ENCODE measurements at places on chromosomes 7 and 10.
A peak's percentile ranks its signal among the peaks of the same experiment; 100 is the strongest.

GRCh38 chr10:95330966-95331453 is 40.2 kb upstream of the PDLIM1 start:
- DNase-seq, result no peak
- peaks cover 14% of the 10 kb centered on the region for H3K36me3 ChIP-seq
- H3K4me3 ChIP-seq, result no peak overlapping the region
- no peak overlapping the region for H3K27ac ChIP-seq
- peaks cover 18% of the 10 kb centered on the region for H3K4me1 ChIP-seq

GRCh38 chr7:95517870-95518269 is 32.1 kb downstream of the ASB4 start:
- no peak for DNase-seq
- H3K4me1 ChIP-seq, result no peaks in the 10 kb centered on the region
- no peak overlapping the region for H3K4me3 ChIP-seq
- no peaks in the 10 kb centered on the region for H3K36me3 ChIP-seq
- H3K27ac ChIP-seq, result no peak overlapping the region

GRCh38 chr10:70341016-70341415 is 41.4 kb downstream of the LRRC20 start:
- no peak overlapping the region for H3K27ac ChIP-seq
- H3K4me3 ChIP-seq, result no peak overlapping the region
- no peaks in the 10 kb centered on the region for H3K4me1 ChIP-seq
- no peak for DNase-seq

- peaks cover 6% of the 10 kb centered on the region for H3K4me1 ChIP-seq
- no peak for DNase-seq
- H3K27ac ChIP-seq, result no peak overlapping the region
Observed at GRCh38 chr10:77613476-77614130, 24.0 kb downstream of the KCNMA1 start.

GRCh38 chr7:46245586-46246111 is 324.6 kb upstream of the IGFBP3 start:
- peak overlapping the region; percentile 65 for H3K27ac ChIP-seq
- no peaks in the 10 kb centered on the region for H3K36me3 ChIP-seq
- H3K27me3 ChIP-seq, result no peaks in the 10 kb centered on the region

GRCh38 chr10:33537066-33537465 is 202.6 kb upstream of the NRP1 start:
- DNase-seq, result no peak
- no peaks in the 10 kb centered on the region for H3K36me3 ChIP-seq
- no peaks in the 10 kb centered on the region for H3K4me1 ChIP-seq
- H3K27ac ChIP-seq, result no peak overlapping the region
- no peaks in the 10 kb centered on the region for H3K27me3 ChIP-seq

- H3K4me3 ChIP-seq, result no peak overlapping the region
- H3K27ac ChIP-seq, result no peak overlapping the region
- H3K36me3 ChIP-seq, result peaks cover 8% of the 10 kb centered on the region
- H3K4me1 ChIP-seq, result peaks cover 12% of the 10 kb centered on the region
- DNase-seq, result peak; percentile 69
Observed at GRCh38 chr10:69939061-69939460, 113.6 kb upstream of the MACROH2A2 start.

- no peak overlapping the region for H3K27ac ChIP-seq
- H3K27me3 ChIP-seq, result no peaks in the 10 kb centered on the region
- no peaks in the 10 kb centered on the region for H3K36me3 ChIP-seq
- DNase-seq, result no peak
- no peaks in the 10 kb centered on the region for H3K4me1 ChIP-seq
Observed at GRCh38 chr10:20166096-20166675, 350.0 kb downstream of the PLXDC2 start.

- H3K36me3 ChIP-seq, result no peaks in the 10 kb centered on the region
- no peak overlapping the region for H3K4me3 ChIP-seq
- H3K27me3 ChIP-seq, result peaks cover 3% of the 10 kb centered on the region
- no peak overlapping the region for H3K27ac ChIP-seq
- DNase-seq, result no peak
- no peaks in the 10 kb centered on the region for H3K4me1 ChIP-seq
Observed at GRCh38 chr10:49593998-49594397, 16.1 kb upstream of the SLC18A3 start.

DNA sequence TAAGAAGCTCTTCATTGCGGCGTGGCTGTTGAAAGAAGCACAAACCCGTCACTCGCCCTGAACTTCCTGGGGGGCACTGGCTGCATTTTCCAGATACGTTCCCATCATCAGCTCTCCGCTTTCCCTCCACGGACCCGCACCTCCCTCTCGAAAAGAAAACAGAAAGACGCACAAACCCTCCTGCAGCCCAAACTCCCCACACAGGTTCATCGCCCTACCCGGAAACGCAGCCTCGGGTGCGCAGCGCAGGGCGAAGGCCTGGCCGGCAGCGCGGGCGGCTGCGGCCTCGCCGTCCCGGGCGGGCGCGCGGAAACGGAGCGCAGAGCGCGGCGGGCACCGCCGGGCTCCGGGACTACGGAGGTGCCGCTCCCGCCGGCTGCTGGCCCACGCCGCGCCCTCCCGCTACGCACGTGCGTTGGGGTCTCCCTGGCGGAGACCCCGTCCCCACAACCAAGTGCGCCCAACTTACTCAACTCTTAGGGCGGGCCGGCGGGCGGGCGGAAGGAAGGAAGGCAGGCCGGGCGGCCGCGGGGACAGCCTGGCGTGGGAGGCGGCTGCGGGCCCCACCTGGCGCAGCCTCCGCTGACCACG is 822 bp downstream of the ZNF800 start:
- H3K36me3 ChIP-seq, result peaks cover 3% of the 10 kb centered on the region
- peaks cover 2% of the 10 kb centered on the region for H3K27me3 ChIP-seq
- H3K4me1 ChIP-seq, result peaks cover 12% of the 10 kb centered on the region
- peak overlapping the region; percentile 96 for H3K27ac ChIP-seq

- H3K4me1 ChIP-seq, result no peaks in the 10 kb centered on the region
- H3K4me3 ChIP-seq, result no peak overlapping the region
- no peaks in the 10 kb centered on the region for H3K27me3 ChIP-seq
- DNase-seq, result no peak
- no peak overlapping the region for H3K27ac ChIP-seq
- no peaks in the 10 kb centered on the region for H3K36me3 ChIP-seq
Observed at GRCh38 chr7:146479040-146479439, 362.4 kb downstream of the CNTNAP2 start.

DNA sequence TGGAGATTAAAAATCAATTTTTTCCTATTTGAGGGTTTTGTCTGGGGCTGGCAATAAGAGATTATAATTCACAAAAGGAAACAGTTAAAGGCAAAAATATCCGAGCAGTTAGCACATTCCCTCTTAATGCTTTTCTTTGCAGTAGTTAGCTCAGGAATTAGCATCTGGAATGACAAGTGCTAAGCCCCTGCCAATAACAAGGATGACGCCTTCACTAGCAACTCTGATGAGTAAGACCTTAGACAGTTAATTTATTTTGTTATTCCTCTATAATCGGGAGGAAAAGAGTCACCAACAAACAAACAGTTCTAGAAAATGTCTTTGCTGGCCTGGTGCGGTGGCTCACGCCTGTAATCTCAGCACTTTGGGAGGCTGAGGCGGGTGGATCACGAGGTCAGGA is 151.3 kb downstream of the TRIL start:
- H3K27me3 ChIP-seq, result no peaks in the 10 kb centered on the region
- peaks cover 7% of the 10 kb centered on the region for H3K4me1 ChIP-seq
- H3K27ac ChIP-seq, result no peak overlapping the region
- H3K36me3 ChIP-seq, result peaks cover 20% of the 10 kb centered on the region
- H3K4me3 ChIP-seq, result no peak overlapping the region

GRCh38 chr7:144656965-144657517 is 178.8 kb downstream of the TPK1 start:
- H3K4me3 ChIP-seq, result no peak overlapping the region
- no peaks in the 10 kb centered on the region for H3K4me1 ChIP-seq
- no peaks in the 10 kb centered on the region for H3K36me3 ChIP-seq
- DNase-seq, result no peak
- no peak overlapping the region for H3K27ac ChIP-seq
- no peaks in the 10 kb centered on the region for H3K27me3 ChIP-seq

DNA sequence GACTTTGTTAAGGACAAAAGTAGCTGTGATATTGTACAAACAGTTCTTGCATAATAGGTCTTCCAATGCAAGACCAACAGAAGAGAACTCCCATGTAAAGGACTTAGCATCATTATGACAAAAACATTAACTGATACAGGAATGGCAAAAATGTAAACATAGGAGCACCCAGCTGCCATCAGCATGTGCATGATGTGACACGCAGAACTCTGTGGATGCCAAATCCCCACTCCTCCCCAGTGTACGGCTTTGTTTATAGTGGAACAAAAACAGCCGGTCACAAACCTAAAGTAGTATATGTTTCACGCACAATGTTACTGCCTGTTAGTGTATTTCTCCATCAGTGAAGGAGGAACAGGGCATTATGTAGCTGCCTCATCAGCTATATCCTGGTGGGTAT is 316.0 kb upstream of the AOAH start:
- H3K27ac ChIP-seq, result no peak overlapping the region
- peak; percentile 14 for DNase-seq
- peaks cover 3% of the 10 kb centered on the region for H3K4me1 ChIP-seq
- H3K4me3 ChIP-seq, result no peak overlapping the region
- H3K27me3 ChIP-seq, result no peaks in the 10 kb centered on the region

GRCh38 chr7:131057794-131058070 is 269.9 kb upstream of the MKLN1 start:
- H3K36me3 ChIP-seq, result no peaks in the 10 kb centered on the region
- no peaks in the 10 kb centered on the region for H3K27me3 ChIP-seq
- DNase-seq, result no peak

- H3K4me3 ChIP-seq, result no peak overlapping the region
- DNase-seq, result no peak
- H3K4me1 ChIP-seq, result no peaks in the 10 kb centered on the region
- no peak overlapping the region for H3K27ac ChIP-seq
- H3K36me3 ChIP-seq, result no peaks in the 10 kb centered on the region
Observed at GRCh38 chr7:43847496-43847895, 21.8 kb downstream of the MRPS24 start.

DNA sequence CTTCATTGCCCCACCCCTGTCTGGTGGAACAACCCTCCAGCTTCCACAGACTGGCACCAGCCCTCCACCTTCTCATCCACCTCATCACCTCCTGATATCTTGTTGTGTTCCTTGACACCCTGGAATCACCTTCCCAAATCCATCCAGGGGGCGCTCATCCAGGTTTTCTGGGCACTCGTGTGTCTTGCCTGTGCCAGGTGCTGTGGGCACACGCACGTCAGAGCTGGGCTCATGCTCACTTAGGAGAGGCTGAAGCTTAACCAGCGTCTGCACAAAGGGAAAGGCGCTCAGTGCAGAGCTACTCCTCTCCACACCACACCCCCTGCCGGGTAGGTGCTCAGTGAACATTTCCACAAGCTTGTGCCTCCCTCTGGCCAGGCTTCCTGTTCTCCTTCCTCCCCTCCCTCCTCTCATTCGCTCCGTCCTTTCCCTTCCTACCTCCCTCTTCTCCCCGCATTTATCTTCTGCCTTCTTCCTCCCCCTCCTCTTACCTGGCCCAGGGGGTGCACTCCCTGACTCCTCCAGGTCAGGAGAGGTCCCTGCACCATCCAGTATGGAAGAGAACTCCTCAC is 4.8 kb downstream of the ADCYAP1R1 start:
- no peaks in the 10 kb centered on the region for H3K36me3 ChIP-seq
- H3K27ac ChIP-seq, result no peak overlapping the region
- H3K4me3 ChIP-seq, result no peak overlapping the region
- peaks cover 22% of the 10 kb centered on the region for H3K27me3 ChIP-seq
- DNase-seq, result no peak

GRCh38 chr7:140625908-140626868 is 14.4 kb downstream of the DENND2A start:
- H3K36me3 ChIP-seq, result peaks cover 14% of the 10 kb centered on the region
- no peaks in the 10 kb centered on the region for H3K27me3 ChIP-seq
- H3K27ac ChIP-seq, result peak overlapping the region; percentile 97
- peak; percentile 100 for DNase-seq
- H3K4me1 ChIP-seq, result peaks cover 45% of the 10 kb centered on the region
- no peak overlapping the region for H3K4me3 ChIP-seq

GRCh38 chr7:128065872-128066271 is 34.6 kb upstream of the LRRC4 start:
- H3K4me1 ChIP-seq, result peaks cover 9% of the 10 kb centered on the region
- no peak for DNase-seq
- H3K4me3 ChIP-seq, result no peak overlapping the region
- H3K27ac ChIP-seq, result no peak overlapping the region
- H3K36me3 ChIP-seq, result peaks cover 11% of the 10 kb centered on the region

- DNase-seq, result no peak
- no peak overlapping the region for H3K4me3 ChIP-seq
- no peaks in the 10 kb centered on the region for H3K36me3 ChIP-seq
- H3K27me3 ChIP-seq, result no peaks in the 10 kb centered on the region
Observed at GRCh38 chr7:33485747-33486493, 356.6 kb downstream of the BBS9 start.

DNA sequence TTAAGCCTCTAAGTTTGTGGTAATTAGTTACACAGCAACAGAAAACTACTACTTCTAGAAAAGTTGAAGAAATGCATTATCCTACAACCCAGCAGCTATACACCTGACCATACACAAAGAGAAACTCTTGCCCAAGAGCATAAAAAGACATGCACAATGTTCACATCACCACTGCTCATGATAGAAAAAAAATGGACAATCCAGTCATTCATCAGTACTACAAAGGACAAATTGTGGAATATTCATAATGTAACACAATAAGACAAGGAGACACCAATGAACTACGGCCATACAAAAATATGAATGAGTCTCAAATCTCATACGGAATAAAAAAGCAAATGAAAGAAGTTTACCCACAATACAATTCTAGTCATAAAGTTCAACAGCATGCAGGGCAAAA is 87.4 kb downstream of the ZFAND4 start:
- DNase-seq, result no peak
- no peaks in the 10 kb centered on the region for H3K36me3 ChIP-seq
- no peak overlapping the region for H3K27ac ChIP-seq
- H3K4me1 ChIP-seq, result no peaks in the 10 kb centered on the region
- no peaks in the 10 kb centered on the region for H3K27me3 ChIP-seq
- no peak overlapping the region for H3K4me3 ChIP-seq

- DNase-seq, result peak; percentile 44
- H3K4me3 ChIP-seq, result no peak overlapping the region
- H3K27ac ChIP-seq, result peak overlapping the region; percentile 64
- H3K4me1 ChIP-seq, result peaks cover 47% of the 10 kb centered on the region
- no peaks in the 10 kb centered on the region for H3K27me3 ChIP-seq
Observed at GRCh38 chr10:97540669-97541500, 31.7 kb upstream of the ANKRD2 start.

- no peak overlapping the region for H3K27ac ChIP-seq
- H3K4me1 ChIP-seq, result no peaks in the 10 kb centered on the region
- DNase-seq, result no peak
Observed at GRCh38 chr10:118764195-118764594, 9.4 kb upstream of the CACUL1 start.

DNA sequence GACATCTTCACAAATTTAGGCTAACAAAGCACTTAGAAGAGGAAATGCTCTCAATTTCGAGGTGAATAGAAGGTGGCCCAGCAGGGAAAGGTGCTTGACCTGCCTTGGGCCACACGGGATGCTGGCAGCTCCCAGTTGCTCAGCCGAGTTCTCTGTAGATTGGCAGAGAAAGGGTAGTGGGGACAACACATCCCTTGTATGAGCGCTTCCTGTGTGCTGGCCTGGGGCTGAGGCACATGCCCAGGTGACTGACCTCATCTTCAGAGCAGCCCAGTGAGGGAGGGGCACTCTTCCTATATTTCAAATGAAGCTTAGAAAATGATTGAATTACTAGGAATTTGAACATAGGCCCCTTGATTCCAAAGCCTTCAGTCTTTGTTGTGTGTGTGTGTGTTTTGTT is 20.2 kb downstream of the BAG3 start:
- no peak for DNase-seq
- peaks cover 34% of the 10 kb centered on the region for H3K4me1 ChIP-seq
- no peaks in the 10 kb centered on the region for H3K27me3 ChIP-seq
- peaks cover 59% of the 10 kb centered on the region for H3K36me3 ChIP-seq

Measured in muscle of leg (tissue), 16 donors.